ENCODE measurements at places on chromosomes 6 and 20.
A peak's percentile ranks its signal among the peaks of the same experiment; 100 is the strongest.

- DNase-seq: no peak
These were observed 22.2 kb downstream of the PPP1R3G start for GRCh38 chr6:5107341-5107740.

DNA sequence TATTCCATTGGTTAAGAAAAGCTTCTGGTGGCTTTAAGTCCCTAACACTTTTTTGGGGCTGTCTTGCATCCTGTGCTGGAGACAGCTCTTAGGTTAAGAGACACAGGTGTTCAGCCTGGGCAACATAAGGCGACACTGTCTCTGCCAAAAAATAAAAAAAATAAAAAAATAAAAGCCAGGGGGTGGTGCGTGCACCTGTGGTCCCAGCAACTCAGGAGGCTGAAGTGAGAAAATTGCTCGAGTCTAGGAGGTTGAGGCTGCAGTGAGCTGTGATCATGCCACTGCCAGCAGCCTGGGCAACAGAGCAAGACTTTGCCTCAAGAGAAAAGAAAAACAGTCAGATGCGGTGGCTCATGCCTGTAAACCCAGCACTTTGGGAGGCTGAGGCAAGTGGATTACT, 55.6 kb upstream of the ZMYND8 start:
- DNase-seq: no peak

DNA sequence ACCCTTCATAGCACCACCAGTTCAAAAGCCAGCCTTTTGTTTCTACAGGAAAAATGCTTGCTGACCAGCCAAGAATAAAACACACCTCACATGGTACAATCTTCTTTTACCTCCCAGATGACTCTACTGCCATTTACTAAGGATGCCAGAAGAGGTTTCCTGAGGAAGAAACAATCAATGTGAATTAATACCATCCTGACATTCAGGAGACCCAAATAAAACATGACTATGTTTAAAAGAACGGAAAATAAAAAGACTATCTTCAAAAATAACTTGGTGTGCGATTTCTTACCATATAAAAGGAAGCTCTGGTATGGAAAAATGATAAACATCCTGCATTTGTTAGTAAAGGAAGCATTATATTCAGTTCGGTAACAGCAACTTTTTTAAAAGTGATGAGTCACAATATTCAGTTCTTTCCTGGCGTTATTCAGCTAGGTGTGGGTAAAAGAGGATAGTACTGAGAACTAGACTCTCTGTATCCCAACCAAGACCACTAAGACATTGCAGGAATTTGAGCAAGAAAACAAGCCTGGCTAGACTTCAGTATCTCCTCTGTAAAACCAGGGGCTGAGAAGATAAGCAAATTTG, 16.3 kb downstream of the COL21A1 start:
- DNase-seq: no peak

DNA sequence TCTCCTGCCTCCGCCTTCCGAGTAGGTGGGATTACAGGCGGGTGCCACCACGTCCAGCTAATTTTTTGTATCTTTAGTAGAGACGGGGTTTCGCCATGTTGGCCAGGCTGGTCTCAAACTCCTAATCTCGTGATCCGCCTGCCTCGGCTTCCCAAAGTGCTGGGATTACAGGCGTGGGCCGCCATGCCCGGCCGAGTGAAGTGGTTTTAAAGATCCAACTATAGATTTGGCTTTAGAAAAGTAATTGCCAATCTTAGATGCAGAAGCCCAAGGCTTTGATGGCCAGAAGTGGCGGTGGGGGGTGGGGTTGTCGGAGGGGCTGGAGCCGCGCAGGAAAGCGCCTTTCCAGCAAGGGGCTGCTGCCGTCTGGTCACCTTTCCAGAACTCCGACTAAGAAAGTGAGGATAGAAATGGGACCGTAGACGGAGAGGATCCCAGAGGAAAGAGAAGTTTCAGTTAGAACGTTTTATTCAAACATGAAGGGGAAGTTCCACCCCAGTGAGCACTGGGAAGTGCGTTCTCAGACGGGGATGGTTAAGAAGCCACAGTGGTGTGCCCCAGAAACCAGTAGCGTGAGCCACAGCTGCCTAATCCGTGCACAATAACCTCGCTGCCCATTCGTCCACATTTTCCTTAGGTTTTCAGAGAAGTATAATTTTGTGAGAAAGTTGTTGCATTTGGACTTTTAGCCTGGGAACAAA, 69.7 kb downstream of the DLL1 start:
- no peak for DNase-seq

DNA sequence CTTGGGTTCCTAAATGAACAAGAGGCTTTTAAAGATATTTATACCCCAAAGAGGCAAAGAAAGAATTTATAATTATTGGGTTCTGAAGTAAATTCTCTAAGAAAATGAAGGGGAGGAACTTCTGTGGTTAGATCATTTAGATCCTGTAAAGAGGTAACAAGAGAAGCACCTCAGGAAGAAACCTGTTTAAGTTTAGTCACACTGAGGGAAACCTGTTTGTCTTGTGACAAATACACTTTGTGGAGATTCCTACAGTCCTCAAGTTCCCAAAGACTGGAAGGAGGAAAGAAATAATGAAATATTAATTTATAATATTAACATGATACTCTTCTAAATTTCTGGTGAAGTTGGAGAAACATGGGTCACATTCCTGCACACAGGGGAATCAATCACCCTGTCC, 647.5 kb downstream of the EYS start:
- DNase-seq: no peak

GRCh38 chr6:17156112-17156921, 54.5 kb downstream of the STMND1 start:
- DNase-seq: peak; percentile 59

DNA sequence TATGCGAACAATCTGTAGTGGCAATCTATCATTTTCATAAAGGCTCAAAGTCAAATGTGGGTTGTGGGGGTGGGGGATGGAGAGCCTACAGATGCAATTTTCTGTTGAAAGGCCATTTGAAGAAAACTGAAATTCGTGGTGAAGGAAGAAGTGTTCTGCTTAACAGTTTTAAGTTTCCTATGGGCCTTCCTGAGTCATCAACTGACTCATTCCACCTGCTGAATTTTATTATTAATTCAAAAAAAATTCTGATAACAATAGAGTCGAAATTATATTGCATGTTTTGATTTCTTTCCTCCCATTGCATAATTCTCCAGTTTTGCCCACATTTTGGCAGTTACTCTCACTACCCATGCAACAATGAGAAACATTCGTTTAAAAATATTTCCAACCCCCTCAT, 622.3 kb upstream of the ARID1B start:
- peak; percentile 25 for DNase-seq

DNA sequence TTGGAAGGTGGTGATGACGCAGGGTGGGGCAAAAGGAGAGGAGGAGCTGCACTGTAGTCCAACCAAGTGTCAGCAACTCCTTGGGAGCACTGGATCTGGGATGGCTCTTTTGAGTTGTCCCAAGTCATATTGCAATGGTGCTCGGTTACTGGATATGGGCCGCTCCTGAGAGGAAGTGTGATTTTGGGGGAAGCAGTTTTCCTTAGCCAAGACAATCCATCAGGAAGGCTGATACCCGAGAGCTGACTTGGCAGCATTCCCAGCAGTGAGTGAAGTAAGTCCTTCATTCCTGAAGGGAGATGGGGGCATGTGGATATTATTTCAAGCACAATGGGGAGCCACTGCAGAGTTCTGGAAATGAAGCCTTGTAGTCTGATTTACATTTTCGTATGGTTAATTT, 354.1 kb downstream of the RFPL4B start:
- no peak for DNase-seq

DNA sequence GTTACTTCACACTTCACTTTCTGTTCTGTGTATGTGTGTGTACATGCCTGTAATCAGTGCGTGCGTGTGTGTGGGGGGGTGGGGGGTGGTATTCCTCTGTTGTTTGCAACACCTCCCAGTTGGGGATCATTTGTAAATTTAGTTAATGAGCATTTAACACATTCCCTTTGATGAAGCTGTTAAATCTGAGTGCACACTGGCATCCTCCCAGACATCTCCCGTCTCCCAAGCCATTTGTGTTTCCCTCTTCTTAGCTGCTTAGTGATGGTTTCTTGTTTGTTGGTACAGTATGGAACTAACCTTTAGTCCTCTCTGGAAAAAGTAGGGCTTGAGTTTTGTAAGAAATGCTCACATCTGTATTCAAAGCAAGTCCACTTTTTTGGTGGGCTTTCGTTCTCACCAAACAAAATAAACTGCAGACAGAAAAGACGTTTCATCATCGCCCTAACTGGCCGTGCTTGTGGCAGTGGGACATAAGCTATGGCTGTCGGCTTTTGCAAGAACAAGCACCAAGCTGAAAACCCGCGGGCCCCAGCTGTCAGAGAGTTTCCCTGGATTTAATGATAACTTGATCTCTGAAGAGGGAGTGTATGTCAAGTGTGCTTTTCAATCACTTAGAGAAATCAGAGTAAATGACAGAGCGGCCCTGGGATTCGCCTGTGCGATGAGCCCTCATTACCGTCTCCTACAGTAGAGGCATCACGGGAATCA, 54.9 kb upstream of the SASH1 start:
- no peak for DNase-seq

DNA sequence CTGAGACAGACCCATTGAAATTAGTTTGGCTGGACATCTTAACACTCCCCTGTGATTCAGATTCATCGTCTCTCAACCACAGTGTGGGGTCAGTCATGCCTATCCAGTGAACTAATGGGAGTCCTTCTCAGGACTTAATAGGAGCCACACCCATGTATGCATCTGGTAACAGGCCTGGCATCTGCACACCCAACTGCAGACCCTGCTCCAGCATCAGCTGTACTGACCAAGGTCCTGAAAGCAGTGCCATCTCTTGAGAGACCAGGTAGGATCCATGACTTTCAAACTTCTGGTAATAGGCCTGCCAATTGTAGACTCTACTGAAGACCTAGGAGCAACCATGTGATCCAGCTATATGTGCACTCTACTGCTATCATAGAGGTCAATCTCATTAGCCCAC, 363.6 kb upstream of the POU3F2 start:
- DNase-seq: no peak

- DNase-seq: peak; percentile 63
These were observed 180.7 kb upstream of the UST start for GRCh38 chr6:148565930-148566663.

DNA sequence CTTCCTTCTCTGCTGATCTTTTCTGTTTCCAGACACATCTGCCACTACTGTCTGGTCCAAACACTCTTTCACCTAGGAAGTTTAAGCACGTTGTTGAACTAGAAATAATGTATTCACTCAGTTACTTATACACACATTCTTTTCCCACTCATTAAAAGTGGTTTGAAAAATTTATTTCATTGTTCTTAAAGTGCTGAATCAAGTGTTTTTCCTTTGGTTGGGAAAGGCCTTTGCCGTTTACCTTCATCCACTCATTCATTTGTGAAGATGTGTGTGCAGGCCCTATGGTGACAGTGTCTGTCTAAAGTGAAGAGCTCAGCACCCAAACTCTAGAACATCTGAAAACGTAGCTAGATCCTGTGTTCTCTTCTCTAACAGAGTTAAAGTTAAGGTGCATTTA, 64.2 kb upstream of the AGPAT4 start:
- DNase-seq: no peak

- no peak for DNase-seq
These were observed 75.2 kb downstream of the AKAP7 start for GRCh38 chr6:131210469-131210868.

- no peak for DNase-seq
These were observed 2.7 kb upstream of the ESR1 start for GRCh38 chr6:151804585-151805285.

- DNase-seq: no peak
These were observed 34.7 kb downstream of the MAN1A1 start for GRCh38 chr6:119314885-119315272.

DNA sequence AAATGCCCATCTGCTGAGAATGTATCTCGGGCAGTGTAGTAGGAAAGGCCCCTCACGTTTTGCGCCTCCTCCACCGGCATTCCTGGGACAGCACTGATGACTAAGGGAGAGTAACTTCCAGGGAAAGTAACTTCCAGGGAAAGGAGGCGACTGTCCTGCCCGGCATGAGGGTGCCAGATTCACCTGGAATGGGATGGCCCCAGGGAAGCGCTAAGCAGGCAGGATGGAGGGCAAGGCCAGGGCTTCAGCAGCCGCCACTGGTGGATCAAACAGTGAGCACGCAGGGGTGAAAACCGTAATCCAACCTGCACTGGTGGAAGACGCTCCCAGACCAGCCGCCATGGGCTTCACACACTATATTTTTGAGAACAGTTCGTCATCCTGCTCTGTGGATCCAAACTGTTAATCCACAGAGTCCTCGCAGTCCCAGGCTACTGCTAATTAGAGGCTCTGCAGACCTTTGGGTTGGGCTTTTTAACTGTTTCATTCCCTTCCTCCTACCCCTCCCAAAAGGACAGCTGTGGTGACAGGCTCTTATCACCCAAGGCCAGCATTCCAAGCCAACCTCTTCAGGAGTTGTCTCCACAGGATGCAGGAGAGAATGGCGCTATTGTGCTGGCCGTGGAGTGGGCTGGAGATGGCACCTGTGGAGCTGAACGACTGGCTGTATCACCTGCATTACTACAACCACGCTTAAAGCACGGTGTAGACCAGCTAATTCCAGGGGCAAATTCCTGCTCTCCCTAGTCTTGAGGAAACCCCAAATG, 178.9 kb downstream of the DLL1 start:
- no peak for DNase-seq

- no peak for DNase-seq
These were observed 59.9 kb upstream of the TENT5A start for GRCh38 chr6:81812401-81812800.

GRCh38 chr6:25706314-25707014, 48.1 kb upstream of the SLC17A4 start:
- no peak for DNase-seq

- DNase-seq: no peak
These were observed 84.6 kb downstream of the FYN start for GRCh38 chr6:111788379-111789276.
